ENCODE measurements at places on chromosomes 4 and X.

- DNase-seq: no peak
These were observed 332.4 kb downstream of the PCDH7 start for GRCh38 chr4:31052519-31052918.

DNA sequence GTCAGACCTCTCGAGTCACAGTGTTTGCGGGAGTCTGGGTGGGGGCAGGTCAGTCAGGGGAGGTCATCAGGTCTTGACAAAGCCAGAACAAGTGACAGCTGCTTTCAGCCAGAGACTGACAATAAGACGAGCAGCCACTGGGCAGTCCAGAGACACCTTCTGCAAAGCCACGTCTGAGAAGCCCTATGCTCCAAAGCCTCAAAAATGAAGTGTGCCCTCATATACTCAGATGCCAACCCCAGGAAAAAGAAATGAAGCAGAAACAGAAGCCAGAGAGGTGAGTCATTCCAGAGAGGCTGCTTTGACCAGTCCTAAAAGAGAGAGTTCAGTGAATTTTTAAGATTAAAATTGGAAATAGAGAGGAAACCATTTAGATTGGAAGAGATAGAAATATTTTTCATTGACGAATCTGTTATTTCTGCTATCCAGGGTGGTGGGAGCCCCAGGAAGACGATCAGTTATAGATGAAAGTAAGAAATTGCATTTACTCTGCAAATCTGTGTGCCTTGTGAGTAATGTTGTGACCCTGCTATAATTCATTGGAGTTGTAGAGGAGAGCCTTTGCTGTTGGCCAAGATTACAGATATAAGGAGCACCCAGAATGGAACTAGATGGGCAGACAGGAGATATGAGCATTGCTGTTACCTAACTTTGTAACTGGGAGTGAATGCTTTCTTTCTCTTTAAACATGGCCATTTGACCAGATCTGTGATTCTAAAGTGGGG lies 77.9 kb downstream of the LRRC66 start:
- no peak for DNase-seq

DNA sequence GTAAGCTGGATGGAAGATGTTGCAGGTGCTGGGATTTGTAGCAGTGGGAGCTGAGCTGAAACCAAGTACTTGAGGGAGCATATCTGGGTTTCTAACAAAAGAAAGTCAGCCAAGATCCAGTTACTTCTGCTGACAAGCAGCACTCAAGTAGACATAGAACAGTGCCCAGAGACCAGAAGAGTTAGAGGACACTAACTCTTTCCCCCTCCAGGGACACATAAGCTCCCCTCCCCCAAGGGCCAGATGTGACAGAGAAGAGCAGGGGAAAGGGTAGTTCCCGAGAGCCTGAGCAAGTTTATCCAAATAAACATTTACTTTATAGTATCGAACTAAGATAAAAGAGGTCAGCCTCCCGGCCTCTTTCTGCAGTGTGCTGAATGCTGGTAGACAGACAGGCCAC lies 12.2 kb downstream of the TRPC3 start:
- no peak for DNase-seq

DNA sequence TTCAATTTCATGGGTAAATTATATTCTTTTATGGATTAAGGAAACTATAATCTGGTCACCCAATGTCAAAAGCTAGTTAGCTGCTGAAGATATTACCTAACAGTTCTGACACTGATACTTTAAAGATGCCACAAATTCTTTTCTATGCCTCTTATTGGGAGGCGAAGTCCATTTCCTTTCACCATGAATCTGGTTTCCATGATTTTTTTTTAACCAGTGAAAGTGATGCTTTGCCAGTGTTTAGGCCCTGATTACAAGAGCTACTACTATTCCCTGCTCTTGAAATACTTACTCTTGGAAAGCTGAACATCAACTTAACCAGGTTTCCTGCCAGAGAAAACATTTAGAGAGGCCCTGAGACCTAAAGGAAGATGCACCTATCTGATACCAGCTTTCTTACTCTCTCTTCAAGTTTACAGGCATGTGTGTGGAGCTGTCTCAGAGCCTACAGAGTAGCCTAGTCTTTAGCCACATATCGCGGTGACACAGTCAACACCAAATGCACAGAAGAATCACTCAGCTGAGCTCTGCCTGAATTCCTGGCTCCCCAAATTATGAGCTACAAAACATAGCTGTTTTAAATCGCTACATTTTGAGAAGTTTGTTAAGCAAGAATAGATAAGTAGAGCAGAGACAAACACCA lies 1280.8 kb downstream of the PCDH7 start:
- no peak for DNase-seq

- DNase-seq: no peak
These were observed 37.4 kb downstream of the OCRL start for GRCh38 chrX:129577473-129577872.

GRCh38 chr4:149112109-149112508 lies 669.9 kb upstream of the NR3C2 start:
- no peak for DNase-seq

GRCh38 chrX:38837389-38837788 lies 36.1 kb downstream of the MID1IP1 start:
- DNase-seq: no peak

DNA sequence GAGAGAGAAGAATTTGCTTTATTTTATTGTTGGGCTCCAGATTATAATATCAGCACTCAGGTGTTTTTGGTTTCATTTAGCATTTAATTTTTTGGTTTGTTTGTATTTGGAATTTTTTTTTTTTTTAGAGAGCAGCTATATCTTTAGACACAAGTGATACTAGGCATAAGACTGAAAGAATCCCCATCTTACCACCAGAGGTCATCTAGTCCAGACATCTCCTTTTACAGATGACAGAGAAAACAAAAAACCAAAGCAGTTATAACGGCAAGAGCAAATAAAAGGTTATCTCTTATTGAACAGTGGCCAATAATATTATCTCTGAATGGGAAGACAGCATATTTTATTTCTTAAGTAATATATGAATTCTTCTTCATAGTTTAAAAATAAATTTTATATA lies 22.8 kb downstream of the USP38 start:
- DNase-seq: no peak

- DNase-seq: no peak
These were observed 11.2 kb upstream of the CCNG2 start for GRCh38 chr4:77145842-77146185.

- no peak for DNase-seq
These were observed 328.8 kb downstream of the BMPR1B start for GRCh38 chr4:95086551-95086950.

GRCh38 chr4:94722270-94722669 lies 35.5 kb upstream of the BMPR1B start:
- no peak for DNase-seq

DNA sequence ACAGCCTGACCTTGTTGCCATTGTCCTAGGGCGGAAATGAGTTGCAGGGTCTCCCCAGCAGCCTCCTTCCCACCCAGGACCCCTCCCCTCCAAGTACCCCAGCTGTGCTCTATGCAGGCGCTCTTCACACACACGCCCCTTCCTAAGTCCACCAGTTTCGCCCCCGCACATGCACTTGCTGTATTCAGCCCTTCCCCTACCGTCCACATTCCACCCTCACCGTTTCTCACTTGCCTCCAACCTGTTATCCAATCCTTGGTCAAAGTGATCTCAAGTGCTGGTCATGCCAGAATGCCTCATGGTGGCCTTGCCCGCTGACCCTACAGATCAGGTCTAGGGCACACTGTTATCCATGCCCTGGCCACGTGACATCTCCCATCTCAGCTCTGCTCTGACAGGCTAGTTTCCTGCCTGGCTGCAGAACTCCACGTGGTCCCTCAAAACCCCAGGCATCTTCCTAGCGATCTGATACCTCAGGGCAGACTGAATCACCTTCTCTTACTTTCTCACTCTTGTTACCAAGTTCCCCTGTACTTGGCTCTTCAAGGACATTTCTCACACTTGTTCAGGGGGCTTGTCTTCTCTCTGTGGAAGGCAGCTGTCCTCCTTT lies 39.7 kb downstream of the NSG1 start:
- no peak for DNase-seq

GRCh38 chr4:86452924-86453531 lies 93.2 kb upstream of the MAPK10 start:
- DNase-seq: no peak

- no peak for DNase-seq
These were observed 56.1 kb downstream of the KLHL5 start for GRCh38 chr4:39118034-39118658.

- no peak for DNase-seq
These were observed 733.4 kb downstream of the ADGRL3 start for GRCh38 chr4:61933527-61933926.

DNA sequence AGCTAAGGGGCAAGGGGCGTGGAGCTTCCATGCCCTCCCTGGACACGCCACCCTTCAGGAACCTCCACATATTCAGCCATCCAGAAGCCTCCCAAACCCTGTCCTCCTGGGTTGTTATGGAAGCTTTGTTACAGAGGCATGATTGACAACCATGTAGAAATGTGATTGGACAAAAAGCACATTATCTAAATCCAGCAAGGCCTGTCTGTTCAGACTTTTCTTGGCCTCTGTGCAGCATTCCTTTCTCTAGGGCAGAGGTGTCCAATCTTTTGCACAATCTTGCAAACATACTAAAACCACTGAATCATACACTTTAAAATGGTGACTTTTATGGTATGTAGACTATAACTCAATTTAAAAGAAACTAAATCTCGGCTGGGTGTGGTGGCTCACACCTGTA lies 12.7 kb downstream of the STEEP1 start:
- no peak for DNase-seq

All from activated naive CD4-positive, alpha-beta T cell (primary cell).